Activated naive CD4-positive, alpha-beta T cell treated with anti-CD3 and anti-CD28 coated beads, Interleukin-2, amount 50 U/mL, for 16 hours (primary cell): ENCODE measurements at places on chromosomes 5 and 9.
A peak's percentile ranks its signal among the peaks of the same experiment; 100 is the strongest.

DNA sequence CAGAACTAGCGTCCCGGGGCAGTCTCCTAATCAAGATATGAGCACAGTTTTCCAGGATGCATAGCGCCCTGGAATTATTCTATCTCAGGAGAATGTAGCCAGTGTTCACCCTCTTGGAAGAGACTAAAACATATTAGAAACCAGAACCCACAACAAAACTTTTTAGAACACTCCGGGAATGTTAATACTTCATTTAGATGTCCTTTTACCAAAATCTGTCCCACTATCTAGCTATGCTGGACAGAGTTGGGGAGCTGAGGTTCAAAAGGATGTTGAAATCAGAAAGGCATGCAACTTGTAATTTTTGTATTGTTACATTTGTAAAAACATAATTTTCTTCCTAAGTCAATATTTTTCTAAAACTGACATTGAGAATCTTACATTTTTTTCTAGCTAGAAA lies 386.5 kb upstream of the RFX3 start:
- DNase-seq = no peak

GRCh38 chr5:88877826-88878225 lies 5.2 kb downstream of the MEF2C start:
- DNase-seq = no peak

- no peak for DNase-seq
Observed at GRCh38 chr5:42274913-42275312, 148.3 kb upstream of the GHR start.

DNA sequence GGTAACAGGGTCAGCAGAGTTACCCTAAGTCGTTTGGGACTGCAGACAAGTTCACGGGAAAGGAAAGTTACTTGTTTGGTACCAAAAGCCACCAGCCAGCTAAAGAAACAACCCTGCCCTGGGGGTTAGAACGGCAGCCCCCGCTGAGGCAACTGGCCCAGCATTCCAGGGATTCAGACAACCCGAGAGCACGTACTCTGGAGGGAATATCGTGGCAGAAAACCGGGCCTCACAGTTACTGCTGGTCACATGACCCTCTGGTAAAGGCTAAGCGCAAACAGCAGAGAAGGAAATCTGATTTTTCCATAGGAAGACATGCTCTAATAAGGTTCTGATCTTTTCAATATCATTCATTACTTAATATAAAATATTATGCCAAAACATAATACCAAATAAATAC lies 22.5 kb upstream of the MLANA start:
- no peak for DNase-seq

GRCh38 chr5:27727254-27727653 lies 688.9 kb upstream of the CDH9 start:
- no peak for DNase-seq

- peak; percentile 20 for DNase-seq
Observed at GRCh38 chr5:174935854-174936474, 211.6 kb downstream of the MSX2 start.

DNA sequence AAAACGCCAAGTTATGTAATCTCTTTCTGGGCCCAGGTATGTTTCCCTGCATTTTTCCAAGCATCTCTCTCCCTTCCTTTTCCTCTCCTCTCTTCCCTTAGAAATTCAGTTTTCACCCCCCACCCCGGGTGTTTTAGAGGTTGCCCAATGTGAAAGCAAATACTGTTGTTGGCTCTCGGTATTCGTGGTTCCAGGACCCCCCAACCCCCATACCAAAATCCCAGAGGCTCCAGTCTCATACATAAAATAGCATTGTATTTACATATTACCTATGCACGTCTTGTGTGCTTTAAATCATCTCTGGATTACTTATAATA lies 48.8 kb downstream of the ACER2 start:
- DNase-seq = no peak

DNA sequence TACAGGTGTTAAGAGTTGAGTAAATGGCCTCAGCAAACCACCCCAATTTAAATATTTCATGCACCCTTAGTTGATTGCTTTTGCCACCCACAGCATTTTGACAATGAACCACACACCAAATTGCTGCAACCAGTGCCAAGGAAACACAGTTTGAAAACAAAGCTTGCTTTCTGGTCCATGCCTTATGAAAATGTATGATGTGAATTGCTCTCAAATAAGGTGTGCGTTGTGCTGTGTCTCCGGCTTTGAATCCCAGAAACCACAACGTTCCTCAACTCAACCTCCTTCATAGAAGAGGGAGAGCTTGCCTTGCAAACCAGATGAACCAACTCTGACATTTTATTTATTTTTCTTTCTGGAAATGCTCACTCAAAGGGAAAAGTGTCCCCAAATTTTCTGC lies 762.7 kb downstream of the TLE1 start:
- no peak for DNase-seq

DNA sequence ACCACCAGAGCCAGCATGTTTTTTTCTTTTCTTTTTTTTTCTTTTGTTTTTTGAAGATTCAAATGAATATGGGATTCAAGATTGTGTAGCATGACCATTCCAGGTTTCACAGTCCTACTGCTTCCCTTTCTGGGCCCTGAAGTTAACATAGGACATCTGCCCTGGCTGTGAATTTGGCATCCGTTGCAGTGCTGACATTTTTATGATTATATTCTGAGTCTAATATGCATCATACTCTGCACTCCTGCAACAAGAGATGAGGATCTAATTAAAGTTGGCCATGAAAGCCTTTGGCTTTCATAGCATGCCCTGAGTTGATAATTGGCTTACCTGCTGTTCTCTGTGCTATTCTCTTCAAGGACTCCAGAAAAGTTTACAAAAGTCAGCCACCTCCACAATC lies 29.8 kb downstream of the C5orf22 start:
- DNase-seq = no peak
